ENCODE measurements at places on chromosomes 3 and 15.

DNA sequence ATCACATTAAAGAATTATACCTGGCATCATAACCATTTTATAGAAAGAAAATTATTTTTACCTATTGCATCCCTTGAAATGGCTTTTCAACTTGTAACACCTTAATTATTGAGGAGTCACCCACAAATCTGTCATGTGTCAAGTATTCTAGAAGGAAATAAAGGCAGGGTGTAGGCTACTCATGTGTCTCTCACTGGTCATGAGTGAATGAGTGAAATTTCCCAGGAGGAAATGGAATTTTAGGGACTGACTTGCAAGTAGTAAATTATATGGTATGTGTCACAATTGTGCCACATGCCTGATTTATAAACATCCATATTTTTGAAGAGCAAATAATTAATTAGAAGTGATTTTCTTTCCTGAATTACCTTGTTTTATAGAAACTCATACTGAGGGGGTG, 310.5 kb upstream of the ADAMTS9 start:
- no peak for DNase-seq
- H3K36me3 ChIP-seq = no peaks in the 10 kb centered on the region
- no peaks in the 10 kb centered on the region for H3K27me3 ChIP-seq
- no peak overlapping the region for H3K4me3 ChIP-seq

DNA sequence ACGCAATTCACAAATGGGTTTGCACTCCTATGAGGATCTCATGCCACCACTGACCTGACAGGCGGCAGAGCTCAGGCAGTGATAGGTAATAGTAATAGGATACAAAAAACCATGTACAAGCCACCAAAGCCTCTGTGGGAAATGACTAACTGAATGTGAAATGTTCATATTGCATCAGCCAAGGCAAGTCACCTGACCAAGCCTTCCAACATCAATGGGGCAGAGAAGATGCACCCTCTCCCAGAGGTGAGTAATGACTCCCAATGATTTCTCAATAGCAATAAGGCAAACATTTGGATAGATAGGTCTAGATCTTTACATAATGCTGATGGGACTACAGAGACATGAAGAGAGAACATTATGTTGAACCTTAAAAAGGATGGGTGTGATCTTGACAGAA, 14.9 kb downstream of the CNTN3 start:
- H3K36me3 ChIP-seq = no peaks in the 10 kb centered on the region
- H3K27ac ChIP-seq = no peak overlapping the region

DNA sequence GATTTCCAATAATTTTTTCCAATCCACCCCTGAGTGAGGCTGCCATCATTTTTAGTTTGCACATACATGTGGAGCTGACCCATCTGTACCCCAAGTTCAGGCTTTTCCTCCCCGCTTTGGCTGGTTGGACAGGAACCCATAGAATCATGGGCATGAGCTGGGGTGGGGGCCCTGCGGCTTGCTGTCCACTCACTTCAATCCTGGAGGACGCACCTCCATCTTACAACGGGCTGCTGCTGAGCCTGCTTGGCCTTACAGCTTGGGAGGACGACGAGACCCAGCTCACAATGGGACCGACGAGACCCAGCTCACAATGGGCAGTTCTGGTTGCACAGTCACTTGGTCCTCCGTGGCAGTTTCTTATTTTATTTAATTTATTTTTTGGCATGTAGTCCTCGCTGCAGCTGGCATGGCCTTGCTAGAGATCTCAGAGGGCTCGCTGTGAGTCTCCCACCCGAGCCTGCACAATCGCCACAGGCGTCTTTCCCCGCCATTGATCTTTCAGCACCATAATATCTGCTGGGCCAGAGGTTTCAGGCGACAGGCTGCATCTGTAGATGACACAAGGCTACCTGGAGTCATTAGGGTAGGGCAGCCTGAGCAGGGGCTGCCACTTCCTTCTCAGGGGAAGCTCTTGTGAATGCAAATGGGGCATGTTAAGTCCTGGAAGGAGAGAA, 19.6 kb upstream of the EPHB3 start:
- H3K4me3 ChIP-seq = no peak overlapping the region
- H3K4me1 ChIP-seq = peaks cover 11% of the 10 kb centered on the region
- DNase-seq = no peak
- no peaks in the 10 kb centered on the region for H3K27me3 ChIP-seq

GRCh38 chr15:68299436-68299835, 21.9 kb downstream of the FEM1B start:
- no peak overlapping the region for H3K4me3 ChIP-seq
- H3K27me3 ChIP-seq = no peaks in the 10 kb centered on the region
- H3K36me3 ChIP-seq = no peaks in the 10 kb centered on the region
- H3K4me1 ChIP-seq = peaks cover 15% of the 10 kb centered on the region
- peak overlapping the region; percentile 59 for H3K27ac ChIP-seq

DNA sequence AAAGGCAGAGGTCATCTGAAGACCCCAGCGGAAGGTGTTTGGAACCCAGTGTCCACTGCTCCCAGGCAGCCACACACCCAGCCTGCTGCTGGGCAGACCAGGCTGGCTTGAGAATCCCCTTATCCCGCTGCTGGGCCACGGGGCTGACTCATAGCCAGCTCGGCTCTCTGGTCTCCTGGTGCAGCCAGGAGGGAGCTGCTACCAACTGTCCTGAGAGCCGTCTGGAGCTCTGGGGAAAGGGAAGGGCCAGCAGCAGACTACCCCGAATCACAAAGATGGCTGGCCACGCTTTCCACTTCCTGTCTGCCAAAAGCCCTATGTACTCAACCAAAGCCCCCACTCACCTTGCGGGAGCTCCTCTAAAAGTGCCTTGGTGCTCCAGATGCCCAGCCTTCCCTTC, 38.3 kb downstream of the WHAMM start:
- H3K27ac ChIP-seq = no peak overlapping the region
- H3K4me1 ChIP-seq = peaks cover 8% of the 10 kb centered on the region
- H3K4me3 ChIP-seq = no peak overlapping the region
- H3K36me3 ChIP-seq = peaks cover 3% of the 10 kb centered on the region
- no peak for DNase-seq

DNA sequence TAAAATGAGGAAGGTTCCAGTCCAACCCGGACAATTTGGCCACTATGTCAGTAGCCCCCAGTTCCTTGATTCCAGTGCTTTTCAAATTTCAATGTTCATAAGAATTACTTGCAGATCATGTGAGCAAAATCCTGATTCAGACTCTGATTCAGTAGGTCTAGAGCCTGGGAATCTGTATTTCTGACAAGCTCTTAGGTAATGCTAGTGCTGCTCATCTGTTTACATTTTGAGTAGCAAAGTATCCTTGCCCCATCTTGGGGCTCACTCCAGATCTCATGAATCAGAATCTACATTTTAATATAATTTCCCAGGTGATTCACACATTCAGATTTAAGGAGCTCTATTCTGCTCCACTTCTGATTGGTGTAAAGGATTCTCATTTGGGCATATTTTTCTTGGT, 142.0 kb downstream of the NAALADL2 start:
- H3K4me3 ChIP-seq = no peak overlapping the region
- H3K4me1 ChIP-seq = no peaks in the 10 kb centered on the region
- no peak overlapping the region for H3K27ac ChIP-seq
- no peaks in the 10 kb centered on the region for H3K27me3 ChIP-seq

DNA sequence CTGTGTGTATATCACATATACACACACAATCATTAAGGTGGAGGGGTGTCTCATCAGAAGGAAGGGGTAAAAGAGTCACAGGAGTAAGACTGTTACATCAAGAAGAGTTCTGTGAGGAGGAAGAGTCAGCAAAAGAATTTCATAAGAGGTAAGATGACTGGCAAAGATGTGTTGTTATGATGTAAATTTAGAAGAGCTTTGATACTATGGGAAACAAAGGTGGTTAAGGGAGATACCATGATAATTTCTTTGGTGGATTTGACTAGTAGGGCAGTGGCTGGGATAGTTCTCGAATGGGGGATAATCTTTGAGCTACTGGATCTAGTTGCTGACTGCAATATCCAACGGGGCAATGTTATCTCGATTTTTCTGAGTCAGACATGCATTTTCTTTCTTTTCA, 61.6 kb downstream of the STAG1 start:
- H3K27me3 ChIP-seq = no peaks in the 10 kb centered on the region
- no peak overlapping the region for H3K27ac ChIP-seq
- peaks cover 4% of the 10 kb centered on the region for H3K36me3 ChIP-seq
- H3K4me3 ChIP-seq = no peak overlapping the region

- no peak overlapping the region for H3K4me3 ChIP-seq
- peaks cover 25% of the 10 kb centered on the region for H3K27me3 ChIP-seq
- no peak overlapping the region for H3K27ac ChIP-seq
- no peaks in the 10 kb centered on the region for H3K36me3 ChIP-seq
- DNase-seq = no peak
These were observed 40.5 kb upstream of the HES1 start for GRCh38 chr3:194095464-194095863.

DNA sequence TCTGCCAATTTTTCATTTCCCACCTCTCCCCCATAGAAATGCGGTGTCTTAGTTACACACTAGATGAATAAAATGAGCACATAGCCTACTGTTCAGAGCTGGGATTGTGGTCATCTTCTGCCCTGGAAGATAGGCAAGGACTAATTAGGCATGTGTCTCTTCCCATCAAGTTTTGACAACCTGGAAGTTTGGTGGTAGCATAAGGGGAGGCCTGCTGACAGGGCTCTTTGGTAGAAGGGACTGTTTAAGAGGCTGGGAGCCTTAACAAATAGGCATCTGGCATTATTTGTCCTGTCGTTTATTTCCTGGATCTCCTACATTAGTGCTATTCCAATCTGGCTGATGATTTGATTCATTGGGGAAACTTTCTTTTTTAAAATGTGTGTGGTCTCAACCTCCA, 512.3 kb downstream of the ZNF385D start:
- no peak overlapping the region for H3K4me3 ChIP-seq
- no peaks in the 10 kb centered on the region for H3K36me3 ChIP-seq
- no peaks in the 10 kb centered on the region for H3K4me1 ChIP-seq
- no peak for DNase-seq

GRCh38 chr3:69116162-69116561, 6.2 kb downstream of the LMOD3 start:
- H3K27ac ChIP-seq = no peak overlapping the region
- no peaks in the 10 kb centered on the region for H3K4me1 ChIP-seq
- H3K4me3 ChIP-seq = no peak overlapping the region
- no peaks in the 10 kb centered on the region for H3K36me3 ChIP-seq
- no peaks in the 10 kb centered on the region for H3K27me3 ChIP-seq

DNA sequence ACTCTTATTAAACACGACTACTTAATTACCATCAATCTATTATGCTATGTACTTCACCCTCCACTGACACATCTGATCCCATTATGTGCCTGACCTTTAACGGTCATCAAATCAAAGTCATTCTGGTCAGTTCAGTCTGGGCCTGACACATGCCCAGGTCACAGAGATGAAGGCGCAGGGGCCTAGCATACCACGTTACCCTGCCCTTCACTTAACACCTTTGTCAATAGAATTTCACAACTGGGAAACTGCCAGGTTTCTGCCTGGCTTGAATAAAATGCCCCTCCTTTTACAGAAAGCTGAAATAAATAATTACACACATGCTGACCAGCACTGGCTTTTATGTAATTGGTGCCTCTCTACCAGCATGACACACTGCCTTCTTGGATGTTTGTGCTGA, 39.5 kb downstream of the MECOM start:
- no peaks in the 10 kb centered on the region for H3K27me3 ChIP-seq
- DNase-seq = no peak
- no peak overlapping the region for H3K27ac ChIP-seq
- no peak overlapping the region for H3K4me3 ChIP-seq

DNA sequence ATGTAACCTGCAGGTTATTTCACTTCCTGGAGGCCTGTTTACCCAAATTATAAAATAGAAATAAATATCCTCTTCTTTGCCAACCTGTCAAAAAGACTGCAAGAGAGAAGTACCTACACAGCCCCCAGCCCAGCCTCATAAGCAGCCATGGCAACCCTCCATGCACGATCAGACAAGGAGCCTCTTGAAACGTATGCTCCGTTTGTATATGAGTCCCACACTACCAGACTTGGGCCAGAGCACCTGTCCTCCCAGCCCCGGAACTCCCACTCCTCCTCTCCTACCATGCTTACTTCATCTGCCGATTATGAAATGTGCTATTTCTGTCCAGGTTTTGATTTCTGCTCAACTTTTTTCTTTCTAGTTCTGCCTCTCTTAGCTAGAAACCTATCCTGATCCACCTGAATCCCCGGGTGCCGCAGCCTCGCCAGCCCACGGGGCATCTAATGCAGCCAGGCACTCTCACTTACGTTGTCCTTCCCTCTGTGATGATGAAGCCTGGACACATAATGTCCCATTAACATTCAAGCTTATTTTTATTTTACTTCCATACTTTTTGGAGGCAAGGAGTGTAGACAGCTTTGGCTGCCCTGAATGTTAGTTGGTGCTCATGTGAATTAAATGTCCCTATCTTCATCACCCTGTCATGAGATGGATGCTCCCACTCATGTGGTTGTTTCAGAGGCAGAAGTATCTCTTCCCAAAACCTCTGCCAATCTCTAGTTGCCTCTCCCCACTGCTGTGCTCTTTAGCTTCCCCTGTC, 73.8 kb downstream of the MB21D2 start:
- no peak overlapping the region for H3K27ac ChIP-seq
- H3K4me3 ChIP-seq = no peak overlapping the region
- H3K36me3 ChIP-seq = no peaks in the 10 kb centered on the region
- no peak for DNase-seq
- H3K27me3 ChIP-seq = no peaks in the 10 kb centered on the region

- no peaks in the 10 kb centered on the region for H3K36me3 ChIP-seq
- H3K4me1 ChIP-seq = no peaks in the 10 kb centered on the region
- no peak for DNase-seq
- no peak overlapping the region for H3K4me3 ChIP-seq
- H3K27me3 ChIP-seq = no peaks in the 10 kb centered on the region
- H3K27ac ChIP-seq = no peak overlapping the region
These were observed 392.3 kb upstream of the TPRG1 start for GRCh38 chr3:188779281-188779980.

- H3K4me1 ChIP-seq = peaks cover 20% of the 10 kb centered on the region
- H3K27me3 ChIP-seq = no peaks in the 10 kb centered on the region
- H3K27ac ChIP-seq = no peak overlapping the region
- no peak for DNase-seq
- H3K36me3 ChIP-seq = peaks cover 2% of the 10 kb centered on the region
These were observed 42.2 kb downstream of the PXYLP1 start for GRCh38 chr3:141273700-141274410.

DNA sequence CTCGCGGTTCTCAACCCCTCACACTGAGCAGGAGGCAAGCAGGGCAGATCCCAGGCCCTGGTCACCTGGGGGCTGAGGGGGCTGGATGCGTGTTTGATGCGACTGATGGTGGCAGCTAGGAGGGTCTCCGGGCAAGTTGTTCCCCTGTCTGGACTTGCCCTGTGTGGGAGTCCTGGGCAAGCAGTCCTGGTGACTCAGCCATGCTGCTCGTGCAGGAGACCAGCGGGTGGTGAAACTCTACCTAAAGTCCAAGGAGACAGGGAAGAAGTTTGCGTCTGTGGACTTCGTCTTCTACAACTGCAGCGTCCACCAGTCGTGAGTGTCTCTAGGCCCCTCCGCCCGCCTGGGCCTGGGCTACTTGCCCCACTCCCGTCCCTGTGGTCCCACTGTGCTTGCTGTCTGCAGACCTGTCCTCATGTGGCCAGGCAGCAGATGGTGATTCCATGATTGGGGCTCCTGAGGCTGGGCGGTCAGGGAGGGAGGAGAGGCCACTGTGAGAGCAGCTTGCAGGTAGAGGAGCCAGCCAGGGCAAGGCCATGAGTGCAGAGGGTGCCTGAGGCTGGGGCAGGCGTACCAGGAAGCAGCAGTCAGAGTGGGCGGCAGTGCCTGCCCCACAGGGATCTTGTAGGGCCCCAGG, 23.1 kb downstream of the PLXNA1 start:
- peaks cover 4% of the 10 kb centered on the region for H3K36me3 ChIP-seq
- DNase-seq = no peak
- no peaks in the 10 kb centered on the region for H3K27me3 ChIP-seq
- no peak overlapping the region for H3K4me3 ChIP-seq
- no peak overlapping the region for H3K27ac ChIP-seq

- H3K27me3 ChIP-seq = peaks cover 6% of the 10 kb centered on the region
- no peak for DNase-seq
- H3K4me3 ChIP-seq = no peak overlapping the region
- H3K4me1 ChIP-seq = no peaks in the 10 kb centered on the region
These were observed 14.1 kb downstream of the IL17RD start for GRCh38 chr3:57151021-57151449.
